GM19239 (cell line): ENCODE measurements at places on chromosomes 12 and 14.
A peak's percentile ranks its signal among the peaks of the same experiment; 100 is the strongest.

DNA sequence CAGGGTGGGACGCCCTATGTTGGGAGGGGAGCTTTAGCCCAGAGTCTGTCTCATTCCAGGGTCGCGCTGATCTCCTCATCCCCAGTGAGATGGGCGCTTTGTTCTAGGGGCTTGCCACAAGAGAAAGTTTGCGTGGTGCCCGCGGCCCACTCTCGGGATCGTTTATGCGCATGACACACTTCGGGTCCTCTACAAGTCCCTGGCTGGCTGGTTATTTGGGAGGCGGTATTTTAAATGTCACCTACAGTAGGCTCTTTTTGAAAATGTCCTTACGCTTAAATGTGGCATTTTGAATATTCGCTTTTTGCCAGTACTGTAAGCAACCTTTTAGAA, 541 bp downstream of the GOLT1B start:
- no peak for DNase-seq

- no peak for DNase-seq
These were observed 28.0 kb downstream of the NUAK1 start for GRCh38 chr12:106110626-106111300.

DNA sequence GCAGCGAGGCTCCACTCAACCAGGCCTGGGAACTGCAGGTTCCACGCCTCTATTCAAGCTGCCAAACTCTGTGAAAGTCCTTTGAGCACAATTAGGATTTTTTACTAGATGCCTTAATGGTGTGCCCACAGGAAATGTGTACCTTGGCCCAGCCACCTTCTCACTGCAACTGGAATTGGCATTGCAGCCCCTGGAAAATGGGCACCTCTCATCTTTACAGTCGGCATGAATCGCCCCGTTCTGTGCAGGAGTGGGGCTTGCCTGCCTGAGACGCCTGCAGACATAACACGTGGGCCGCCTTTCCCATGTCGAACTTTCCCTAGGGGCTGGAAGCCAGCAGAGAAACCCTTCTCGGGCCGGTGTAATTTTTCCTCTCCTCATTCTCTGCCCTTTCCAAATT, 42.0 kb upstream of the ELK3 start:
- no peak for DNase-seq

DNA sequence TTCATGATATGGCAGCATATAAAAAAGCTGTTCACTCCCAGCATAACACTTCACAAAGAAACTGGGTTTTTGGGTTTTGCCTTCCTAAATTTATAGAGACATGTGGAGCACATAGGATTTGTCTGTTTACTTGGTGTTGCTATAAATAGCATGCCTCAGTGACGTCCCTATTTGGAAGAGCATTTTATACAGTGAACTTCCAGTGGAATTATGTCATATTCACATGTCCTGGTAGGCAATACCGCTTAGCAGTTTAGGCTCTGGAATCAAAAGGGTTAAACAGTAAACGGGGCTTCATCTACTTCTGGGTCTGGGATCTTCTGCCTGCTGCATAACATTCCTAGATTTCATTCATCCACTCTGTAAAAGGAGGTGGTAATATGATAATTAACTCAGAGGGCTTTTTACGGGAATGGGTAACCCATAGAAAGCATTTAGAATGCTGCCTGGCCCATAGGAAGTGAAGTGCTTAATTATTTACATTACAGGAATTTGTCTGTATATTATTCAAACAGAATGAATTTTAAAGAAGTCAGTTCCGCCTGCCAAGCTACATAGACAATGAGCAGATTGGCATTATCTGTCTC, 396.1 kb downstream of the TMTC2 start:
- DNase-seq = no peak

GRCh38 chr12:90833228-90833627, 121.7 kb downstream of the CCER1 start:
- no peak for DNase-seq

GRCh38 chr12:90274407-90274806, 565.8 kb upstream of the ATP2B1 start:
- no peak for DNase-seq

- DNase-seq = no peak
These were observed 142.8 kb downstream of the BTG1 start for GRCh38 chr12:92002673-92003382.

DNA sequence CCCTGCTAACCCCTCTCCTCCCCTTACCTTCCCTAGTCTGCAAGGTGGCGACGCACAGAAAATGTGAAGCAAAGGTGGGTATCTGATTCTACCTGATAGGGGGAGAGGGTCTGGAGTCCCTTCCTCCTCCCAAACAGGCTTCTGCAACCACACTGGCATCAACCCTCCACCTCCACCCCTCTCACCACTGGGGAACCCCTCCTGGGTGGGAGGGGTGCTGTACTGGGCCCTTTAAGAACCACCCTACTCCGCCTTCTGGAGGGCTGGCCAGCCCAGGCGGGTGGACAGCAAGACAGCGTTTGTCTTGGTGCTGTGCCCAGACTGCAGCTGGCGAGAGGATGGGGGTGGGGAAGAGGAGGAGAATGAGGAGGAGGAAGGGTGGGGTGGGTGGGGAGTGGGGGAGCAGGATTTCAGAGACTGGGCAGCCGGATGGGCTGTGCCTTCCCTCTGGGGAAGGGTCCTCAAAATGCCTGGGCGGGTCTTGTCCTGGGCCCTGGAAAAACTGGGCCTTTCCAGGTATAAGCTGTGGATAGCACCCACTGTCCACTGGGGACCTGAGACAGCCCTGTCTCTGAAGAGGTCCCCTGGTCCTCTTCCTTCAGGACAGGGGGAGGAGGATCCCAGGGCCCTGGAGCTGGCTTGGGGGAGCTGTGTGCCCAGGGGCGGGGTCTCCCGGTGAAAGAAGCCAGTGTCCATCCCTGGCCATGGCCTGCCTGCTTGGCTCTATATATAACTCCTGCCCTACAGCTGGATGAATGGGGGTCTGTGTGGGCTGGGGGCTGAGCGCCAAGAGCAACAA, 2.8 kb downstream of the TNS2 start:
- no peak for DNase-seq

DNA sequence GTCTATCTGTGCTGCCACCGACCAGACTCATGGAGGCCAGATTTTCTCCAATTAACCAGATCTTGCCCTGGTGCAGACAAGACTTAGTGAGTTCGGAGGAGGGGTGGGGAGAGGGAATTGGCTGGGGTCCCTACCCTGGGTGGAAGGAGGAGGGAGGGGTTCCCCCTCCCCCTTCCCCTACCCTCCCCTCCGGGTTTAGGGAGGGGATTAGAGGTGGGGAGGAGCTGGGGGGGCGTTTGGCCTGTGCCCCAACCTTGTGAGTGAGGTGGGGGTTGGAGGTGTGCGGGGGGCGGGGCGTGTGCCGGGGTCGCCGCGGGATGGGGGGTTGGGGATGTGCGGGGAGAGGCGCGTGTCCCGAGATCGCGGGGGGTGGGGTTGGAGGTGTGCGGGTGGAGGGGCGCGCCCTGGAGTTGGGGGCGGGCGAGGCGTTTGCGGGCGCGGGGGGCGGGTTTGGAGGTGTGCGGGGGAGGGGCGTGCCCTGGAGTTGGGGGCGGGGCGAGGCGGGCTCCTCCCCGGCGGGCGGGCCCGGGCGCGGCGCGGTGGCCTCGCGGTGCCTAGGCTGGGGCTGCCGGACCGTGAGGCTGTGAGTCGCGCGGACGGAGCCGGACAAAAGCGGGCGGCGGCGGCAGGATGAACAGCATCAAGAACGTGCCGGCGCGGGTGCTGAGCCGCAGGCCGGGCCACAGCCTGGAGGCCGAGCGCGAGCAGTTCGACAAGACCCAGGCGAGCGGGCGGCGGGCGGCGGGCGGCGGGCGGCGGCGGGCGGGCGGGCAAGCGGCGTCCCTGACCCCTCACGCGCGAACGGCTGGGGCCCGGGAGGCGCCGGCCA, at the start of gene HIP1R:
HIP1R (plus strand) TSS at position 537 of the 829 bp plus-strand sequence; CDS start at position 631, 94 bp downstream.
- peak; percentile 71 for DNase-seq

DNA sequence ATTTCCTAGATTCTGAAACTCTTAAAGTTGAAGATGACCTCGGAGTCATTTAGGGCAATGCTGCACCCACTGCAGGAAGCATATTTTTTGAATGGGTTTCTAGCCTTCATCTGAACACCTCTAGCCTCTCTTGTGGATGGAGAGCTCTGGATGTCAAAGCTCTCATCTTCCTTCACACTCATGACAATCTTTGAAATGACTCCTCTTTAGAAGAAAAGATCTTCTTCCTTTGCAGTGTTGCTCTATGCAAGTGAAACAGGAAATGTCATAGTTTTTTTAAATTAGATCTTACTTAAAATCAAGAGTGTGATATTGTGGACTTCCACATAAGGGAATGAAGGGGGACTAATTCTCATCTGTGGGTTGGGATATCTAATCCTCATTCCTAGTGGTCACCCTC, 86.3 kb upstream of the GRIP1 start:
- DNase-seq = no peak

GRCh38 chr12:90816353-90817089, 138.5 kb downstream of the CCER1 start:
- DNase-seq = no peak

DNA sequence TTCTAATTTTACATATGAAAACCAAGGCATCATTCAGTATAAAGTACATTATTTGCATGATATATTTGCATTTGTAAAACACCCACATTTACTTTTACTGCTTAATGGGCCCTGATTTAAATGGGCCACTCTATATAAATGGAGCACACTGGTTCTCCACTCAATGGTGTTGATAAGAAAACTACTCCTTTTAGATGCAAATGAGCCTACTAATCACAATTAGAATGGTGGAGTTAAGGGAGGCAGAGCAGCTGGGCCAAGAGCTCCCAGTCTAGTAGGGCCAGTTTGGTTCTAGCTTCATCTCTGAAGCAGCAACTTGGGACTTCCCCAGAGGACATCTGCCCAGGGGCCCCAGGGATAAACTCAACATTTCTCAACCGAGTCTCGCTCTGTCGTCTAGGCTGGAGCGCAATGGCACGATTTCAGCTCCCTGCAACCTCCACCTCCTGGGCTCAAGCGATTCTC, 120.7 kb downstream of the FOXN3 start:
- no peak for DNase-seq

DNA sequence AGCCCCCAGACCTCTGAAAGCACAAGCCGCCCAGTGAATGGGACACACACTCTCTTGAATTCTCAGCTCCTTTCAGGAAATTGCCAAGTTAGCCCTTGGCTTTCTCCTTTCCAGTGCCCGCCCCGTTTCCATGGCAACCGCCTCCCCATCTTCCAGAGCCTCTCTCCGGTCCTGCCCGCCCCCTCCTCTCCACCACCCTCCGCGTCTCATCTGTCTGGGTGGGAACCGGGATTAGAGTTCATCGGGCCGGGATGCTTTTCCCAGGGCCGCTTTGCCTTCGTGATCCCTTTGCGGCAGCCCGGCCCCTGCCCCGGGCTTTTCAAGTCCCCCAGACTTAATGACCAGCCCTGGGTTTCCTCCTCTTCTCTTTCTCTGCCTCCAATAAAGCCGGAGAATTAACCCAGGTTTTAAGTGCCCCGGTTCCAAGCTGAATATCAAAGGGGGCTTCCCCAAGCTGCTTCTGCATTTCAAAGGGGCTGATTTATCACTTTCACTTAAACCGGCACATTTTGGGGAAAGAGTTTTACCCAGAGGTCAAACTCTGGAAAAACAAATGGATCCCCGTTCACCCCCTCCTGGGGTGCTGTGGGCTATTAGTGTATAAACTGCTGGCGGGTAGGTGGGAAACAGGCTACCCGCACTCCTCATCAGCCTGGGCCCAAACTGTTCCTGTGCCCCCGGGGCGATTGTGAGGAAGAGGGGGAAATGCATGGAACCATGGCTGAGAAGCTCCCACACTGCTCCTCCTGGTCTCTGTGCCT, 101.7 kb downstream of the ZFP36L1 start:
- no peak for DNase-seq

DNA sequence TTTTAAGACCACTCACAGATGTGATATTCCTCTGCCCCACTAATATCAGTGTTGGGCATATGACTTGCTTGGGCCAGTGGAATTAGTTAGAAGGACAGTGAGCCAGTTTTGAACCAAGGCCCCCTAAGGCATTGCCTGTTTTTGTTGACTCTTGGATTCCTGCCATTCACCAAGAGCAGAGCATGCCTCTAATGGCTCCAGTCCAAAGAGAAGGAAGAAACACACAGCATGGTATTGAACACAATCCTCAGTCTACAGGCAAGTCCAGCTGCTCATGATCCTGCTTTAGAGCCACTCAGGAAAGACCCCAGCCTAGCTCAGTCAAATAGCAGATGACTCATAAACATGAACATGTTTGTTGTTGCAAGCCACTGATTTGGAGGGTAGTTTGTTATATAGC, 1201.5 kb downstream of the BCL11B start:
- no peak for DNase-seq

- DNase-seq = no peak
These were observed 67.6 kb downstream of the NOC4L start for GRCh38 chr12:132211816-132212215.

GRCh38 chr14:103700753-103701490, 14.3 kb downstream of the XRCC3 start:
- DNase-seq = no peak

GRCh38 chr14:75174066-75174465, 2.3 kb downstream of the TMED10 start:
- DNase-seq = no peak

DNA sequence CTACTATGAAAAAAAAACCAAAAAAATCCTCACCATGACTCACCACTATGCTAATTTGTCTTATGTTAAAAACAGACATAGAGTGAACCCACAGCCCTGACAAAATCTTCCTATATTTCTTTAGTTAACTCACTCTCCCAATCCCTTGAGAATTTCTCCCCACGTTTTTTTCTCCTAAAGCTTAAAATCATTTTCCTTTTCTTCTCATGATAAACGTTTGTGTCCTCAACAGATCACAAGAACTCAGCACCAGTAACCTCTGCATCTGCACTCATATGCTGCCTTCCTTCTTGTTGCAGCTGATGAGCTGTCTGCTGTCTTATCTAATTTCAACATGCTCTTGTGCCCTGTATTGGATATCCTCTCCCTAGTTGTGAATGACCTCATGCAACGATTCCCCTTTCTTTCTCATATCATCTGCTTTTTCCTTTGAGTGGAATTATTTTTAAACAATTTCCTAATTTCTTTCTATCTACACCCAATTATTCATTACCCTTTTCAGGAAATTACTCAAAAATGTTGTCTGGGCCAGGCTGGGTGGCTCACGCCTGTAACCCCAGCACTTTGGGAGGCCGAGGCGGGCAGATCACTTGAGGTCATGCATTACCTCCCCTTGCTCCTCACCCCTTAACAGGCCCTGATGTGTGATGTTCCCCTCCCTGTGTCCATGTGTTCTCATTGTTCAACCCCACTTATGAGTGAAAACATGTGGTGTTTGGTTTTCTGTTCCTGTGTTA, 427.5 kb upstream of the MGAT4C start:
- DNase-seq = no peak

GRCh38 chr12:13167226-13167625, 29.3 kb upstream of the EMP1 start:
- no peak for DNase-seq

GRCh38 chr12:31923063-31923412, 36.2 kb upstream of the RESF1 start:
- DNase-seq = no peak

GRCh38 chr12:19454837-19455236, 15.5 kb downstream of the AEBP2 start:
- DNase-seq = no peak

DNA sequence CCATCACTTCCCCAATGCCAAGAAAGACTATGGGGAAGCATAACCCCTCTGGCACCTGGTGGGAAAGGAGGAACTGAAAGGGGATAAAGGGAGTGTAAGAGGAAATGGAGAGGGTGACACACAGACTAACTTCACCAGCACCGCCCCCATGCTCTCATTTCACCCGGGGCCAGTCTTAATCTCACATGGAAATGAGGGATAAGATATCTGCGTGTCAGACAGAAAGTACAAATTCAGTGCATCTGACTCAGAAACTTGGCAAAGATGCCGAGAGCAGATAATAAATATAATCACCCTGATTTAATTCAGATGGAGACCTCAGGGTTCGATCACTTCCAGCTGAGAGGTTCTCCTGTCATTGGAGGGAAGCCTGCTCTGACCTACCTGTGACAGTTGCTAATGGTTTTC, 191.6 kb downstream of the DUSP6 start:
- no peak for DNase-seq
